GF-D8 (cell line): ENCODE measurements at places on chromosomes 2 and 18.

DNA sequence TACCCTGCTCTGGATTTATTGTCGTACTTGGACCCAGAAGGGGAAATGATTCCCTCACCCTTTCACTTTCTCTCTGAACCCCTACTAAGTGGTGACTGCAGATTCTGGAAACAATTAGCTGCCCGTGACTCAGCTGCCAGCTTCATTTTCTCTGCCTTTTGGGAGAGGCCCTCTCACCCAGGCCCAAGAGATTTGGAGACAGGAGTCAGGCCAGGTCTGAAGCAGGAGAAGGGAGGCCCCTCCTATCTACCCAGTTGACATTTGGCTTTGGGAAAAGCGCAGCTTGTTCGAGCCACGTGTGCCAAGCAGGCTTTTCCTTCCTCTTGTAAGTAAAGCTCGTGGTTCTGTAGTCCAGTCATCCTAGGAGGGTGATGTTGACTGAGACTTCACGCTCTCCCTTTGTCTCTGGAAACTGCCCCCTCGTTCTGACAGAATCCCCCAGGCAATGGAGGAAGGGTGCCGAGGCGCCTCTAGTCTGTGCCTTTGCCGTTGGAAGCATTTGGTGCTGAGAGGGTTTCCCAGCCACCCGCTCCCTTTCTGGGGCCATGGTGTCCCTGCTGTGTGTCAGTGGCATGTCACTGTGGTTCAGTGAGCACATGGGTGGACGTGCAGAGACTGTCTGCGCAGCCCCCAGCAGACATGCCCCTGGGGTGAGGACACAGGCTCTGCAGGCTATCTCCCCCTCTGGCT is 8.6 kb downstream of the OXER1 start:
- no peak for DNase-seq

DNA sequence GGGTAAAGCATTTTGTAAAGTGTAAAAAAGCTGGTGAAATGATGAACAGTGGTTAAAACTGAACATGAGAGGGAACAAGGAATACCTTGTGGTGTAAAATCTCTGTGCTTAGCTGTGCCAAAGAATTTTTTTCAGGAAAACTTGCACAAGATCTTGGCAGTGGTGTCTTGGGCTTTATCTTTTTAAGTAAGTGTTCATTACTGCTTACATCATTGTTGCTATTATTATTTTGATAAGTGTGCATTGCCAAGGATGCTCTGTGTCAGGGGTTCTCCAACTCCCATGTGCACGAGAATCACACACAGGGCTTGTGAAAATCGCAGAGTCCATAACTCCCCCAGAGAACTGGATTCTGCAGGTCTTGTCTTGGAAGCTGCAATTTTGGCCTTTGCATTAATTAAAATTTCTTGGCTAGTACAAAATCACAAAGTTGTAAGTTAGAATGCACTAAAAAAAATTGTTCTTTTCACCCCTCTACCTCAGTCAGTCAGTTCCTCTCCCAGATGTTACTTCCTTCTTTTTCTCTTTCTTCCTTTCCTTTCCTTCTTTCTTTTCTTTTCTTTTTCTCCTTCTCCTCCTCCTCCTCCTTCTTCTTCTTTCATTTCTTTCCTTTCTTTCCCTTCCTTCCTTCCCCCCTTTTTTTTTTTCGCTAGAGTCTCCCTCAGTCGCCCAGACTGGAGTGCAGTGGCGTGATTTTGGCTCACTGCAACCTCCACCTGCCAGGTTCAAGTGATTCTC is 37.8 kb downstream of the GATA6 start:
- DNase-seq, result no peak

DNA sequence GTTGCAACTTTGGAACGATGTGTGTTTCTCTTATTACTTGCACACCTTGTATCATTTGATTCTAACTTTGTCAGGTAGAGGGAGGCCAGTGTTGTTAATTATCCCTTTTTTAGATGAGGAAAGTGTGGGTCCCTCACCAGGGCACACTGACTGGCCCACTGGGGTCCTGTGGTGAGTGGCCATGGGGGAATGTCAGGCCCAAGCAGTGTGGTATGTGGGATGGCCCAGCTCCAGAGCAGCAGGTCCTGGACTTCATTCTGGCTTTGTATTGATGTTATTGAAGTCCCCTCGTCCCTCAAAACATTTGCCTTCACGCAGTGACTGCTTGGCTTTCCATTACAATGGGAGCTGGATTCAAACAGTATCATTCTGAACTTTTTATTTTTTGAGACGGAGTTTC is 11.7 kb downstream of the NCK2 start:
- DNase-seq, result no peak

- DNase-seq, result no peak
Observed at GRCh38 chr2:108215794-108216211, 24.0 kb upstream of the SULT1C3 start.

GRCh38 chr2:199462347-199462955 is 4.7 kb upstream of the SATB2 start:
- DNase-seq, result no peak
